ENCODE measurements at places on chromosomes 5 and 9.

- DNase-seq = no peak
Measured at GRCh38 chr5:166979307-166979895, 1312.0 kb upstream of the WWC1 start.

DNA sequence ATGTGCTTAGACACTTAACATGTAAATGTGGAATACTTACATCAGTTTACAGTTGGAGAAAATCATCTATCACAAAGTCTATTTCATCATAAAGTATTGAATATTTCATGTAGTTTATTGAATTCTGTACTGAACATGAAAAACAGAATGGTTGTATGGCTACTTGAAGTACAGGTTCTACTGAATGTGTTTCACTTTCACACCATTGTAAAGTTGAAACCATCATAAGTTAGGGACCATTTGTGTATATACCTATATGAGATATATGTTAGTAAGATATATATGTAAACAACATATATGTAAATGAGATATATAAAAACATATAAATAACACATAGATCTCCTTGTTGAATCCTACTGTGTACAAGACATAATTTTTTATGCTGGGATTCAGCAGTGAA, 63.0 kb upstream of the TAF11L2 start:
- no peak for DNase-seq

- no peak for DNase-seq
Measured at GRCh38 chr5:153153086-153153485, 337.4 kb upstream of the GRIA1 start.

- DNase-seq = no peak
Measured at GRCh38 chr5:64557911-64558310, 52.1 kb downstream of the RGS7BP start.

GRCh38 chr9:119078015-119078414, 291.2 kb downstream of the BRINP1 start:
- DNase-seq = no peak

DNA sequence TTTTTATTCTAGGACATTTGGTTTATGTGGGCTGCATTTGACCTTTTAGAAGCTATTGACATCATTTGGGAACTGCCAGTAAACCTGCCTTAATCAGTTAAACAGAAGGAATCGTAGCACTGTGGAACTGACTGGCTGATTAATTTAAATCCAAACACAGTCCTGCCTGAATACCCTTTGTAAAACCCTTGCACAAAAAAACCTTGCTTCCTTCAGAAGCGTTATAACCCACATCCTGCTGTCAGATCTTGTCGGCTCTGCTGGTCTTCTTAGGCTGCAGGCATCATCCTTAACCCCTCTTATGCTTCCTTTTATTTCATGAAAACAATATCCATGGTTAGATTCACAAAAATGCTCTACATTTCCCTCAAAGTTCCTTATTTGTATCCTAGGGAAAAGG, 46.3 kb downstream of the PAM start:
- DNase-seq = no peak

GRCh38 chr5:178272591-178272990, 40.0 kb upstream of the PHYKPL start:
- no peak for DNase-seq

- no peak for DNase-seq
Measured at GRCh38 chr5:142059304-142059940, 46.6 kb upstream of the GNPDA1 start.

DNA sequence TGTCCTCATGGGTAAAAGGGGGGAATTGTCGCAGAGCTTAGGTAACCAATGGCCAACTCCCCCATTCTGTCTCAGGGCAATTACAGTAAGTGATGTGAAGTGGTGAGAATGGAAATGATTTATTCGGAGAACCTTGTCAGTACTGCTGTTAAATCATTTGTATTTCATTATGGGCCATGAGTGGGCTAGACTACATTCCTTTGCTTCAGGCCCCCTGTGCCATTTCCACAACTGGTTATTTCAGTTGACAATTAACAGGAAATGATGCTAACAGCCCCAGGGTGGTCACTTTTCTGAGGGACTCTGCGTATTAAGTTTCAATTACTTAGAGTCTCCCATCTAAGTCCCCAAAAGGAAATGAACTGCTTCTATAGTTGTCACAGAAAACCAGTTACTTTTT, 653.7 kb downstream of the CCDC171 start:
- DNase-seq = no peak

GRCh38 chr9:87725356-87725899, 491 bp upstream of the CTSL start:
- DNase-seq = no peak

GRCh38 chr5:127001621-127002296, 28.6 kb downstream of the MARCHF3 start:
- DNase-seq = no peak

GRCh38 chr5:28810751-28811136, 1772.4 kb upstream of the CDH9 start:
- DNase-seq = no peak

DNA sequence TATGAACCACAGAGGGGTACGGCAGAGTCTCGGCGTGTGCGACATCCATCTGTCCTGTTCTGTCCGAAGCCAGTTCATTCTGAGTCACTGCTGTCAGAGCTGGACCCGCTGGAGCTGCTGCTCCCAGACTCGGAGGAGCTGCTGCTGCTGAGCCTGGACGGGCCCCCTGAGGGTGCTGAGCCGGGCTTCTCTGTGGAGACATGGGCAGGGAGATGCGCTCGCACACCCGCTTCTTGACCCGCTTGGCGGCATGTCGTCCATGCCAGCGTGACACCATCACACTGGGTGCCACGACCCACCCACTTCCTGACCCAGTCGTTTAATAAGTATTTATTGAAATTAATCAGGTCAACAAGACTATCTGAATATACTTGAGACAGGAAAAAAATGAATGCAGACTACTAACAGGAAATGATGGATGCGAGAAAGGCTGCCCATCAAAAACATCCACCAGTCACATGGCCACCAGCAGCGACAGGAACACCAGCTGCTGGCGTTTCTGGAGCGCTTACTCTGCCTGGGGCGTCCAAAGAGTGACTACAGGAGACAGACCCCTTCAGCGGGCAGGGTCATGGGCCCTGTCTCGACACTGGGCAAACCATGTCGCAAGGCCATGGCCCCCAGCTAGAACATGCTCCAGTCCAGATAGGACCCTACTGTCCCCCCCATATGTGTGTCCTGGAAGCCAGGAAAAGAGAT, 8.4 kb downstream of the BRD3OS start:
- no peak for DNase-seq

DNA sequence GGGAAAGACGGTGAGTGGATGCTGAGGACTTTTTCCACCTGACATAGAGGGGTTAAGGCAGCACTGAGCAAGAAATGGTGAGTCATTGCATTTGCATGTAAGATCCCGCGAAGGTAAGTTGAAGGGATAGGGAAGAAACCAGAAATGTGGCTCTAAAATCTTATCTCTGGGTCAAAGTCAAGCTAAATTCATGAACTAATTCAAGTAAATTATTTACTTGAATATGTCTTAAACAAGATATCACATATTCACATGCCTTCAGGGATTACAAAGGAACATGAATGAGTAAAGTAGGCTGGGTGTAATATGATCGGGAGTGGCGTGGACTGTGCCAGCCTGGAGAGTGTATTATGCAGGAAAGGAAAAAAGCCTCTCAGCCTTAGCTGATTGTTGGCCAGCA, 74.4 kb upstream of the EQTN start:
- no peak for DNase-seq

- DNase-seq = no peak
Measured at GRCh38 chr5:156340893-156341292, 13.9 kb downstream of the SGCD start.

- no peak for DNase-seq
Measured at GRCh38 chr9:75429531-75430475, 341.5 kb downstream of the OSTF1 start.

DNA sequence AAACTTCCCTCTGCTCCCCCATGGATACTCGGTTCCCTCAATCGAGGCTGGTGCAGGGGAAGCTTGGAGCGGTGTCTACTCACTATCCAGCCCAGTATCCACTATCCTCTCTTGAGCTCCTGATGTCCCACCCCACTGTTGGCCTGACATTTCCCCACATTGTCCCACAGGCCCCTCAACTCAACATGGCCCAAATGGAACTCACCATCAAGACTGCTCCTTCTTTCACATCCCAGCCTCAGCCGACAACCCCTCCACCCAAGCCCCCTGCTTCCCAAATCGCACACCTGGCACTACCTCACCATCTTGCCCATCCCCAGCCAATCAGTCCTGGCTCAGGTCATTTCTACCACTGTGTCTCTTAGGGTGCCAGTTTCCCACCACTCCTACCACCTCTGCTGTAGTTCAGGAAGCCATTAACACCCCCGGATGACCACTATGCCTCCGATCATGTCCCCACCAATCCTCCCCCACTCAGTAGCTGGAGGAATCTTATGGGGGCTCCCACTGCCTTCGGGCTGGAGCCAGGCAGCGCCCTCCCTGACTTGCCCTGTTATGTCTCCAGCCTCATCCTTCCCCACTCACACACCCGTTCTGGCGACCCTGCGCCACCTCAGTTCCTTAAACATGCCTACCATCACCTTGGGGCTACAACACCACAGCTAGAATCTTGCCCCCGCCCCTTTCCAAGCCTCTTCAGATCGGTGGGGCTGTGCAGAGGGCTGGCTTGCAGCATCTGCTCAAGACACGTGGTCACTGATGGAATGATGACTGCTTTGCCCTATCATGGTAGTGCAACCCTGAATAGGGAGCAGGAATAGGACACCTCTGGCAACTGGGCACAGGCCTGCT, 273.6 kb downstream of the FSTL4 start:
- DNase-seq = no peak

DNA sequence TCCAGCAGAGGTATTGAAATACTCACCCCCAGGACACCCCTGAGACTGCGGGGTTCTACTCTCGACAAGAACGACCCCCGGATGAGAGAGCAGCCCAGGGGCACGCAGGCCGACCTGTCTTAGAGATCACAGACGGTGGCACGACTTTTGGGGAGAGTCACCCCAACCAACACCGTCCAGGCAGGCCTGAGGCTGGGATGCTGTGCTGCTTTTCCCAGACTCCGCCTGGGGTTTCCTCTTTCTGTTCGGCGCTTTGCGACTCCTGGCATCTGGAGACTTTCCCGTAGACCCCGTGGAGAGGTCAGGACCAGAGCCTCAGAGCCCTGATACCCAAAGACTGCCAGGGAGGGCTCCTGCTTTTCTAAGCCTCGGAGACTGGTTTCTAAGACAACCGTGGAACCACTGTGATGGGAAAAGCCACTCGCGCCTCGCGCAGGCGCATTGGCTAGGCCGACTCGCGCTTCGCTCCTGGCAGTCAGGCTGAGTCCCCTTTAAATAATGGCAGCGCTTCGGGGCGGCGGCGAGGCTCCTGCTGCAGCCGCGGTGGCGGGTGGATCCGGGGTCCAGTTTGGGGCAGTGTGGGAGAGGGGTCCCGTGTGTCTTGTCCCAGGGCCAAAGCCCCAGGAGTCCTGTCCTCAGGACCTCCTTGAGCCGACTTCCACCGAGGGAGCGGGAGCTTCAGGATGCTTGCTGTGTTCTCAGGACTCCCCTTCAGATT, 484.0 kb downstream of the SPATA31A7 start:
- no peak for DNase-seq

GRCh38 chr5:68279984-68280383, 64.4 kb downstream of the PIK3R1 start:
- peak; percentile 40 for DNase-seq

GRCh38 chr9:75051285-75051684, 23.2 kb upstream of the CARNMT1 start:
- no peak for DNase-seq

GRCh38 chr5:169201597-169201996, 99.3 kb downstream of the SLIT3 start:
- no peak for DNase-seq

DNA sequence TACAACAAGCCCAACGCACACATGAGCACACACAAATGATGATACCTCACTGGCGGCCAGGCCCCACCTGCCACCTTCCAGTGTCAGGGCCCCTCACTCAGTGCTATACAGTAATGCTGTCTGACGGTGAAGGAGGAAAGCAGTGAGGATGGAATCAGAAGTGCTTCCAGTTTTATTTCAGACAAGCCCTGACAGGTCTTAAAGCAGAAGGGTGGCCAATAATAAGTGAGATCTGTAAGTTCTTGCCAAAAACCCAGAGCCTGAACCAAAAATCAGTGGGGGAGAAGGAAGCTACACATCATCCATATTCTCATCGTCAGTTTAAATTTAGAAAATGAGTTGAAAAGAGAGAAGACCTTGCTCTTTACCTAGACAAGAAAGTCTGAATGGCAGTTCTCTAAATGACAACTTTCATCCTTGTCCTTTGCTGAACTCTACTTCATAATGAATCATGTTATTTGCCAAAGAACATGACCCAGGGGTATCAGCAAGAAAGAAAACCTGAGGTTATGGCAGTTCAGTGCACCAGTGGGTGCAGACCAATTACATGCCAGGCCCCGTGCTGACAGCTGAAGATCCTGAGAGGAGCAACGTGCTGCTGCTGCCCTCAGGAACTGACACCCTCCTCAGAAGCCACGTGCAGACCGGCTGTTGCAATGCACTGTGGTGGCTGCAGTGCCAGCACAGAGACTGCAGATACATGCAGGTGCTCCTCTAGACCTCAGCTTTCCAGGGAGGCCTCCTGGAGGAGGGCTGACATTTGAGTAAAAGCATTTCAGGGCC, 118.7 kb downstream of the DROSHA start:
- no peak for DNase-seq

- DNase-seq = no peak
Measured at GRCh38 chr5:178644826-178645545, 18.1 kb upstream of the CLK4 start.
